ENCODE measurements at places on chromosomes 7 and 10. TPM values are rescaled to one million over a fixed set of nuclear protein-coding genes. Genes with fewer than 3 reads are reported as not detected.

The MDFIC gene
- 5.0 TPM for polyA plus RNA-seq

GRCh38 chr10:123270221-123270620 lies 116.0 kb downstream of the BUB3 start:
- H3K4me3 ChIP-seq, result no peak overlapping the region
- H3K27me3 ChIP-seq, result no peaks in the 10 kb centered on the region
- H3K27ac ChIP-seq, result no peak overlapping the region
- no peak for DNase-seq
- H3K4me1 ChIP-seq, result no peaks in the 10 kb centered on the region
- H3K36me3 ChIP-seq, result no peaks in the 10 kb centered on the region

The CAV2 gene
- polyA plus RNA-seq, result 182 TPM

DNA sequence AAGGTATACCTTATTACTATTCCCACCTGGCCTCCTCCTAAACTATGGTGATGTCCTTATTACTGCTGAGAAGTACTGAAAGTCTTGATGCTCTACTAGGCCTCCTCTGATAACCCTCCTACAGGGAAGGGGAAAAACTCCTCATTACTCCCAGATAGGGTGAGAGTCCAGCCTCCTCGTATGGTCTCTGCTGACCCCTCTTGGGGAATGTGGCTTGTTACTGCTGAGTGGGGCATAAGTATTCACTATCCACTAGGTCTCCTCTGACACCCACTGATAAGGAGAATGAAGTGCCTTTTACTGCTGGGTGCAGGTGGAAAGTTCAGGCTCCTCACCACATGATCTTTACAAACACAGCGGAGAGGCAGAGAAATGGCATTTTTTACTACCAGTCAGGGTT lies 222.9 kb downstream of the CHRM2 start:
- peak; percentile 56 for DNase-seq
- no peak overlapping the region for H3K4me3 ChIP-seq
- H3K36me3 ChIP-seq, result no peaks in the 10 kb centered on the region

- no peaks in the 10 kb centered on the region for H3K36me3 ChIP-seq
- H3K4me1 ChIP-seq, result peaks cover 2% of the 10 kb centered on the region
- no peaks in the 10 kb centered on the region for H3K27me3 ChIP-seq
- H3K27ac ChIP-seq, result no peak overlapping the region
- no peak for DNase-seq
Observed at GRCh38 chr7:127858091-127858914, 172.9 kb downstream of the LRRC4 start.

GRCh38 chr10:129800796-129801340 lies 163.2 kb downstream of the EBF3 start:
- no peaks in the 10 kb centered on the region for H3K4me1 ChIP-seq
- H3K36me3 ChIP-seq, result no peaks in the 10 kb centered on the region
- H3K4me3 ChIP-seq, result no peak overlapping the region
- no peaks in the 10 kb centered on the region for H3K27me3 ChIP-seq
- no peak overlapping the region for H3K27ac ChIP-seq

GRCh38 chr10:68938117-68938516 lies 17.9 kb upstream of the DDX21 start:
- peaks cover 47% of the 10 kb centered on the region for H3K36me3 ChIP-seq
- H3K27ac ChIP-seq, result no peak overlapping the region
- no peaks in the 10 kb centered on the region for H3K4me1 ChIP-seq

DNA sequence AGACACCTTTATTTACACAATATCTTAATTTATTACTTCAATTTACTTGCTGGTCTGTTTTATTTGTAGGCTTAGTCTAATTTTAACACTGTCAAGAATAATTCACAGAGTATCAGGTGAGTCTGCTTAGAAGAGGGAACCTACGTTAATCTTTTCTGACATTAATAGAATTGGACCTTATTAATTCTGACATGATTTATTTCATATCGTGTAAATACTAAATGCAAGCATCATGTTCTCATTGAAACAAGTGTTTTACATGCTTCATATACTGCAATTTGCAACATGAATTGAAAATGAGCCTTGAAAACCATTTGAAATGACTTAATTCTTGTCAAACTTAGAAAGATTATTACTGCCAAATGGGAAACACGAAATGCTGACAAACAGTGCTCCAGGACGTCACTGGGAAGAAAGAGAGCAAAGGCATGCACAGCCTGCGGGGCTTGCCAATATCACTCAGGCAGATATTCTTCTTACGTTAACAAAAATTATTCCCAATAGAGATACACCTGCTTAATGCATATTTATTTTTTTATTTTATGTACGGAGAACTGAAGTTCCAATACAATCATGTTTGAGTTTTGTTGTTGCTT lies 282.0 kb upstream of the AKR1E2 start:
- no peak overlapping the region for H3K4me3 ChIP-seq
- H3K36me3 ChIP-seq, result no peaks in the 10 kb centered on the region
- H3K27ac ChIP-seq, result no peak overlapping the region
- no peak for DNase-seq

GRCh38 chr10:86733260-86733671 lies 23.2 kb upstream of the BMPR1A start:
- no peaks in the 10 kb centered on the region for H3K4me1 ChIP-seq
- DNase-seq, result no peak
- H3K27ac ChIP-seq, result no peak overlapping the region
- no peak overlapping the region for H3K4me3 ChIP-seq
- H3K27me3 ChIP-seq, result no peaks in the 10 kb centered on the region

GRCh38 chr10:117761695-117762094 lies 219.1 kb downstream of the EMX2 start:
- DNase-seq, result no peak
- no peaks in the 10 kb centered on the region for H3K27me3 ChIP-seq
- H3K4me3 ChIP-seq, result no peak overlapping the region
- no peak overlapping the region for H3K27ac ChIP-seq
- H3K36me3 ChIP-seq, result no peaks in the 10 kb centered on the region

GRCh38 chr10:91593834-91594233 lies 39.0 kb downstream of the PPP1R3C start:
- peaks cover 60% of the 10 kb centered on the region for H3K4me1 ChIP-seq
- H3K36me3 ChIP-seq, result no peaks in the 10 kb centered on the region
- H3K4me3 ChIP-seq, result no peak overlapping the region
- no peak overlapping the region for H3K27ac ChIP-seq
- no peaks in the 10 kb centered on the region for H3K27me3 ChIP-seq

The ELN gene
- 8.9 TPM for polyA plus RNA-seq

The PHYHIPL gene
- polyA plus RNA-seq, result 0.44 TPM

- H3K27me3 ChIP-seq, result no peaks in the 10 kb centered on the region
- H3K4me3 ChIP-seq, result no peak overlapping the region
- no peak for DNase-seq
- peak overlapping the region; percentile 56 for H3K27ac ChIP-seq
Observed at GRCh38 chr7:35630024-35630972, 64.6 kb downstream of the HERPUD2 start.

GRCh38 chr10:122838880-122839279 lies 6.8 kb downstream of the CUZD1 start:
- no peak for DNase-seq
- no peak overlapping the region for H3K4me3 ChIP-seq
- H3K4me1 ChIP-seq, result no peaks in the 10 kb centered on the region
- H3K36me3 ChIP-seq, result peaks cover 14% of the 10 kb centered on the region

The TEX36 gene
- not detected for polyA plus RNA-seq

DNA sequence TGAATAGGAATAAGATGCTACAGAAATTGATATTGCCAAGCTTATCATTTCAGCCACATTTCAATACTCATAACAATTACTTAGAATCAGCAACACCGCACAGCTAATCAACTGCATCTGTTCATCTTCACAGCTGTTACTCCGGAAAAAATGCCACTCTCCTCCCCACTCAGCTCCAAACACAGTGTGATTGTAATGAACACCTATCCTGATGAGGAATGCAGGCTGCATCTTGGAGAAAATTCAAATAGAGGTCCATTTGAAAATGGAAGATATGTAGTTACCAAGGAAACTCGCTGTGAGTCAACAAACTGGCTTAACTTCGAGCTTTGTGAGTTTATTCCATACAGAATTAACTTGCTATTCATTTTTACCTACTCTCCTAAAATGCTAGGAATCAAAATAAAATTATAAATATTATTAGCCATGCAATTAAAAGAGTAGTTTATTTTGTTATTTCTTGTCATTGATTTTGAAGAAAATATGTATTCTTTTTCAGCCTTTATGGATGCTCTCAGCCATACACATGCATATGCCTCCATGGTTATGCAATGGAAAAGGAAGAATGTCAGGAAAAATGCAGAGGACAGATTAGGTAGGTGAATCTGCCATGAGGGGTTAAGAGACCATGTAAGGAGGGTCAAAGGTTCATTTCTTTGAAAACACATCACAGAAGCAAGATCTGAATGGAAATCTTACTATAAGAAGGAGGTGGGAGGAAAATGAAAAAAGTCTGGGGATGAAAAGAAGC lies 267.2 kb downstream of the POM121L12 start:
- H3K27me3 ChIP-seq, result no peaks in the 10 kb centered on the region
- no peak for DNase-seq

- H3K4me1 ChIP-seq, result no peaks in the 10 kb centered on the region
- no peak for DNase-seq
- H3K4me3 ChIP-seq, result no peak overlapping the region
- peaks cover 16% of the 10 kb centered on the region for H3K36me3 ChIP-seq
Observed at GRCh38 chr7:4784799-4785198, 9.4 kb downstream of the AP5Z1 start.
